ENCODE measurements at places on chromosomes 2 and 18.

DNA sequence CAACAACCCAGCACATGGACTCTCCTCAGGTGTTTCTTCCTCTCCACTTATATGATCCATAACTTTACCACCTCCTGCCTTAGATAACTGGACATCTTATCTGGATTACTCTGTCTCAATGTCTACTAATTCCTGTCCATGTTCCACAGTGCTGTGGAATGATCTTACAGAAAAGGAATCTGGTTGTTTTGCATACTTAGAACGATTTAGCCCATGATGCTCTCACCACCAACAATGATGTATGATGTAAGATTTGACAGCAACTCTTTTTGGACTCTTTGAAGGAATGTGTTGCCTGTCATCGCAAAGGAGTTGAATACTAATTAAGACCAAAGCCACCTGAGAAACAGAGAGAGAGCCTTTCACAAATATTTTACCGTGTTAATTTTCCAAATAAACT, 37.7 kb upstream of the SYT4 start:
- no peak for DNase-seq

- no peak for DNase-seq
Observed at GRCh38 chr2:159712929-159713420, 669 bp downstream of the MARCHF7 start.

- DNase-seq: no peak
Observed at GRCh38 chr18:9495465-9495864, 20.2 kb downstream of the RALBP1 start.

- peak; percentile 8 for DNase-seq
Observed at GRCh38 chr2:138010890-138011289, 46.6 kb downstream of the HNMT start.

- DNase-seq: no peak
Observed at GRCh38 chr18:3171631-3172030, 48.1 kb downstream of the MYOM1 start.

GRCh38 chr2:222797261-222797660, 63.6 kb upstream of the ACSL3 start:
- DNase-seq: peak; percentile 13

GRCh38 chr2:964562-964961, 13.9 kb downstream of the SNTG2 start:
- no peak for DNase-seq

DNA sequence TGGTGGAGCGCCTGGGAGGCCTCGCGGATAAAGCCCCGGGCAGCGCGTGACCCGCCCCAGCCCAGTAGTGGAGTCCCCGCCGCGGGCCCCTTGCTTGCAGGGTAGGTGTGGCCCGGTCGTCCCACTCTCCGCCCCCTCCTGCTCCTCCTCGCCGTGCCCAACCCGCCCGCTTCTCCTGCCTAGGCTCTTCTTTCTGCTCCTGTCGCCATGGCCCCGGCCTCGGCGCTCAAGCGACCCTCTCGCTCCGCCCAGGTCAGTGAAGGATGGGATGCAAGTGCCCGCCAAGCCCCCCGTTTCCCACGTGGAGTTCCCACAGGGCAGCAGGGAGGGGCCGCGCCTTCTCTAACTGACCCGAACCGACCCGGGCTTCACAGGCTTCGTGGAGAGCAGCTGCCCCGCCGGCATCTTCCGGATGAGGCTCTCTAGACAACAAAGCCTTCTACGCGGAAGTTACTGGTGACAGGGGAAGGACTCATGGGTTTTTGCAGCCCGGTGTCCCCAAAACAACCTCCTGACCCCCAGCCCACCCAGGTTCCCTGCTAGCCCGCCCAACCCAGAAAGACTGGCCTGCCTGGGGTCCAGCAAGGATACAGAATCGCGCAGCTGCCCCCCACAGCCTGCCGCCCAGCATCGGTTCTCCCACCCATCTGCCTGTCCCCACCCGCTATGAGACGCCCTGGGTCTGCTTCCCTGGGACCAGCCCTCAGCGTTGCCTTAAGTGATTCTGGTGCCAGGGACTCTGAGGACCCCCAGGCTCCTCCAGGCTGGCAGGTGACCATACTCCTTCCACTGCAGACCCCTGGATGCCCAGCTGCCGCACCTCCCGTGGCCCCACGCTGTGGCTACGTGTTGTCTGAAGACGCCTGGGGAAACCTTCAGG, 32.8 kb downstream of the TTC32 start:
- DNase-seq: no peak

DNA sequence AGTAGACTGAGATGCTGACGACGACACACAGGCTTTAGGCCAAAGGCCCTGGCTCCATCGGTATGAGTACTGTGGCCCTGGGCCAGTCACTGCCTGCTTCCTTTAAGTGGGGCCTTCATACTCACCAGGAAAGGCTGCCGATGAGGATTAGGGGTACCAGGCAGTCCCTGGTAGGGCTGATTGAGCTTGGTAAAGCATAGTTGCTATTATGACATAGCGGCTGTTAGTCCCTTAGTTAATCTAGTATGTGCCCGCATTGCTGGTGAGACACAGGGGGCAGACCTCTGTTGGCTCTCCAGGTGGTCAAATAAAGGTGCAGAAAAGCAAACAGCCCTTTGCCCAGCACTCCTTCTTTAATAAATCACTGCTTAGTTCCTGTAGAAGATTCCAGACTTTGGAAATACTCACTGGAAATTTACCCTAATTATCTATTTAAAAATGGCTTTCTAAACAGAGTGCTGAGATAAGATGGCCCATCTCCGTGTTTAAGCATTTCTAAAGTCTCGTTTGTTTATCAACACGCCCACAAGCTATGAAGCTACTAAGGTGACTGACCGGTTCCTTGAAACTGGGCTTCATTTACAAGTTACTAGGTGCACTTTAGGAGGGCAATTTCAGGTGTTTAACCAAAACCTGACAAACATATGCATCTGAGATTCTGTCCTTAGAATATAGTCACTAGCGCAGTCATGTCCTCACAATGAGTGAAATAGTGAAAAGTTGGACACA, 8.7 kb upstream of the BIN1 start:
- no peak for DNase-seq

DNA sequence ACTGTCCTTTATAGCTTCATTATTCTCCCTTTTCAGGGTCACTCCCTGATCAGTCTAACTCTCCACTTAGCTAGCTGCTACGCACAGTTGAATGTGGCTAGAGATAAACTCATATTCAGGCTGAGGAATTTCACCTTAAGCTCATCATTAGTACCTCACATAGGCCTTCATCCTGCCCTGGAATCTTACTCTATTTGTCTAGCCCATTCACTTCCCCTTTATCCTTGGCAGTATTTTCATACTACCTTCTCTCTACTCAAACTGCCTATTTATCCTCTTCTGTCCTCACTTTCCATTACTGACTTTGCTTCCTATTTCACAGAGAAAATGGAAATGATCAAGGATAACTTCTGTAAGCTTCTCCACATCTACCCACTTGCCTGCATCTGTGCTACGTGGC, 10.6 kb upstream of the DSC2 start:
- no peak for DNase-seq

GRCh38 chr2:69306822-69307578, 80.0 kb downstream of the GFPT1 start:
- peak; percentile 60 for DNase-seq

GRCh38 chr2:120381661-120382060, 35.7 kb downstream of the INHBB start:
- DNase-seq: no peak

DNA sequence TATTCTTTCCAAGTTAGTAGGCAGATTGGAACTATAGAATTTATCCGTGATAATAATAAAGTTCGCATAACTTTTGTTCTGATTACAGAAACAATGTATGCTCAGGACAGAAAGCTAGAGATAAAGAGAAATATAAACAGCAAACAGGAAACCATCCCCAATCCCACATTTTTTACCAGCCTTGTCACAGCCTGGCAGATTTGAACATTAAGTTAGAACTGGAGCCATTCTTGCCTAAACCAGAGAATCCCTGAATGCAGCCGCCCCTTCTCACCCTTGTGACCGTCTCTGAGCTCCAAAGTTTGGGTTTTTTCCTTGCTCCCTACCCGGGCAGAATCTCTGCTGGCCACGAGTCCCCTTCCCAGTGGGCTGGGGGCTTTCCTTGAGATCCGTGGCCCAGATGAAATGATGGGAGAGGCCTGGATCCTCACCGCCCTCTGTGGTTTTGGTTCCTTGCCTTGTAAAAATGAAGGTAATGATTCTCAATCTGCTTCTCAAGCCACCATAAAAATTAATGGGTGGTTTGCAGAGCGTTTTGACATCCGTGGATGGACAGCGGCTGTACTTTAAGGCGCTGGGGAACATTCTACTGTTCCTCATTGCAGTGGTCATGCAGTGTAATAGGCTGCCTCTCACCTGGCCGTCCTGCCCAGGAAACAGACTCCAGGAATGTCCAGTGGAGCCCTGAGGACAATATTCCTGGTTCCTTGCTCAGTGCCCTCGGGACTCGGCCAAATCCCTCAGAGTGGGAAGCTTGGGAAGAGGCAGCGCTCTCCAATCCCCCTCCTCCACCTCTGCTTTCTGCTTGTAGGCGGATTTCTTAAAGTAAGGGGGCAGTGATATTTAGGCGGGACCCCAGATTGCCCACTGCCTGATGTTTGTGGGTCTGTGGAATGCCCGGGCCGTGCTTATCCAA, 1.6 kb downstream of the SH3BP4 start:
- no peak for DNase-seq

DNA sequence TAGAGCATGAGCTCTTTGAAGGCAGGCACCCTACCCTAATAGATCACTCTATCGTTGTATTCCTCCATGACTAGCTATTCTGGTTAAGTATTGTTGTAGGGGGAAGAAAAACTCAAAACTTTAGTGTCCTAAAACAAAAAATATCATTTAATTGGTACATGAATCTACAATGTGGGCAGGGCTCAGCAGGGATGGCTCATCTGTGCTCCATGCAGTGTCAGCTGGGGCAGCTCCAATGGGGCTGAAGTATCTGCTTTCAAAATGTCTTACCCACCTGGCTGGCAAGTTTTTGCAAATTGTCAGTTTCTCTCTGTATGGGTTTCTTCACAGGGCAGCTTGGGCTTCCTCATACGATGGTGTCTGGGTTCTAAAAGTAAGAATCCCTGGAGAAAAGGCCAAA, 83.2 kb upstream of the ITGA6 start:
- no peak for DNase-seq

- no peak for DNase-seq
Observed at GRCh38 chr2:231984992-231985391, 23.5 kb downstream of the DIS3L2 start.

- DNase-seq: no peak
Observed at GRCh38 chr2:224753743-224754540, 37.8 kb upstream of the CCDC195 start.

GRCh38 chr2:65404988-65405697, 27.3 kb downstream of the SPRED2 start:
- no peak for DNase-seq

GRCh38 chr2:219698748-219699439, 71.5 kb downstream of the SLC4A3 start:
- peak; percentile 13 for DNase-seq

DNA sequence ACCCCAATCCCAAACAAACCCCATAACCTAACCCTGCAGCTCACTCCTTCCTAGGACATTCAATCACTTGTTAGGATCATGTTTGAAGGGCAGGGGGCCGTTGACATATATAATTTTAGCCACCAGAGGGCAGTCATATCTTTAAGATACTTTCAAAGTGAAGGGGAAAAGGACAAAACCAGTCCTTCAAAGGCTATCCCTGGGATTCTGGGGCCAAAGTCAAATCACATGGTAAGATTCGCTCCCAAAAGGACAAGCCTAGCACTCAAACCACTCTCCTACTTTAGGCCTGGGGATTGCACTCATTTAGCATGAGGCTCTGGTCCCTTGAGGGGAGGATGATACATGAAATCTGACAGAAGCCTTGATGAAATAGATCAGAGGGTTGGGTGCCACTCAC, 44.6 kb downstream of the HAUS1 start:
- peak; percentile 41 for DNase-seq

DNA sequence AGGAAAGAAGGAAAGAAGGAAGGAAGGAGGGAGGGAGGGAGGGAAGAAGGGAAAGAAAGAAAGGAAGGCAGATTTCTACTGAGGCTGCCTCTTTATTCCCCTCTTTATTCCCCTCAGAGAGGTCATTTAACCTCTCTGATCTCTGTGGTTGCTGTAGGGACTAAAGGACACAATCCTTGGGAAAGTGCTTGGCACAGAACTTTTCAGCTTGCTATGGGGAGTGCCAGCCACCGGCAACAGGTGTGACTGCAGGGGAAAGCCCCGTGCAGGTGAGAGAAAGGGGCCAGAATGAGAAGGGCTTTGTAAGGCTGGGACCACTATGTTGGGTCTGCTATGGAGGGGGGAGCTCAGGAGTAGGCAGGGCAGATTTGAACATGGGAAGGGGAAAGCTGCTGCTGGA, 27.7 kb upstream of the STEAP3 start:
- DNase-seq: no peak

- DNase-seq: no peak
Observed at GRCh38 chr2:111015283-111015995, 105.3 kb upstream of the BCL2L11 start.

DNA sequence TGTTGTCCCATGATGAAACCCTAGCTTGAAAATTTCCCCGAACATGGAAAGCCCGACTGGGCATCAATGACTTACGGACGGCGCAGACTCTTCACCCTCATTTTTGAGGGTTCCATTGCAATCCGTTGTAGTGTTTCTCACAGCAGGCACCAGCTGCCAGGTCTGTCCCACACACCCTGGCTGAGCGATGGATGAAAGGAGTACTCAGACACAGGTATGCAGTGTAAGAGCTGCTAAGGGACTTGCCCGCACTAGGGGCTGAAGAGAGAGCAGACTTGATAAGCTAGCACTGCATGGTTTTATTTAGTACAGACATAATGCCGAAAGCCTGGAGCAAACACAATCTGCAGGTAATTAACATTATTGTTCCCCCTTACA, 15.8 kb downstream of the DYNAP start:
- DNase-seq: no peak

DNA sequence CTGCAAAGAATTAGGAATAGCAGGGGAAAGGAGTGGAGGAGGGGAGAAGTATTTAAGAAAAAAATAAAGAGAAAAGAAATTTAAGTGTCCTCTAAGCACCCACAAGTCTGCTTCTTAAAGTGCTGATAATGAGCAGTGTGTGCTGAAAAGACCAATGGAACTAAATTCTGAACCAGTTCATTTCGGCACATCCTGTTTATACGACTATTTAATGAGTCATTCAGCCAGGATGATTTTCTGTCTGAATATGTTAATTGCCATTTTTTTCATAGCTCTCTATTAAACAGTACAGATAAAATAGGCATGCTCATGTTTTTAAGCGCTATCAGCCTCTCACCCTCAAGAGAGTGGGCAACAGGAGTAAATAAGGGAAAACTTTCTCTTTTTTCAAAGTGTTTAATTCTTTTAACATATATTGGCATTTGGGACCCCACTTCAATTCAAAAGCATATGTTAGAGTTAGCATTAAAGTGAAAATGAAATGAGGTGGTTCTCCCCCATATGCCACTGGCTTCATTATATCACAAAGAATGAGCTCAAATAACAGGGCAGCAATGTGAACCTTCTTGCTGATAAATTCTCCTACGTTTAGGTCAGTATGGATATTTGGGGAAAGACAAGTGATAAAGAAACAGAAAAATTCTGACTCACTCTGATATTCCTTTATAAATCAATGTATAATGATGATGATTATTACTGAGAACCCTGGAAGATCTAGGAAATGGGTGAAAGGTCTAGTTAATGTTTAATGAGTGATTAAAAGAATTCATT, 87.5 kb downstream of the TCF4 start:
- DNase-seq: no peak

Measured in NCI-H2081 (cell line).